ENCODE measurements at places on chromosomes 1 and 21.

- DNase-seq = no peak
Measured at GRCh38 chr1:25973610-25974321, 24.1 kb downstream of the PAFAH2 start.

DNA sequence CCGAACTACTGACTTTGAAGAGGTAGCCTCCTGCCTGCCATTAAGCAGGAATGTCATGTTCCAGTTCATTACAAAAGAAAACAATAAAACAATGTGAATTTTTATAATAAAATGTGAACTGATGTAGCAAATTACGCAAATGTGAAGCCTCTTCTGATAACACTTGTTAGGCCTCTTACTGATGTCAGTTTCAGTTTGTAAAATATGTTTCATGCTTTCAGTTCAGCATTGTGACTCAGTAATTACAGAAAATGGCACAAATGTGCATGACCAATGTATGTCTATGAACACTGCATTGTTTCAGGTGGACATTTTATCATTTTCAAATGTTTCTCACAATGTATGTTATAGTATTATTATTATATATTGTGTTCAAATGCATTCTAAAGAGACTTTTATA is 159.8 kb upstream of the SGIP1 start:
- DNase-seq = no peak

DNA sequence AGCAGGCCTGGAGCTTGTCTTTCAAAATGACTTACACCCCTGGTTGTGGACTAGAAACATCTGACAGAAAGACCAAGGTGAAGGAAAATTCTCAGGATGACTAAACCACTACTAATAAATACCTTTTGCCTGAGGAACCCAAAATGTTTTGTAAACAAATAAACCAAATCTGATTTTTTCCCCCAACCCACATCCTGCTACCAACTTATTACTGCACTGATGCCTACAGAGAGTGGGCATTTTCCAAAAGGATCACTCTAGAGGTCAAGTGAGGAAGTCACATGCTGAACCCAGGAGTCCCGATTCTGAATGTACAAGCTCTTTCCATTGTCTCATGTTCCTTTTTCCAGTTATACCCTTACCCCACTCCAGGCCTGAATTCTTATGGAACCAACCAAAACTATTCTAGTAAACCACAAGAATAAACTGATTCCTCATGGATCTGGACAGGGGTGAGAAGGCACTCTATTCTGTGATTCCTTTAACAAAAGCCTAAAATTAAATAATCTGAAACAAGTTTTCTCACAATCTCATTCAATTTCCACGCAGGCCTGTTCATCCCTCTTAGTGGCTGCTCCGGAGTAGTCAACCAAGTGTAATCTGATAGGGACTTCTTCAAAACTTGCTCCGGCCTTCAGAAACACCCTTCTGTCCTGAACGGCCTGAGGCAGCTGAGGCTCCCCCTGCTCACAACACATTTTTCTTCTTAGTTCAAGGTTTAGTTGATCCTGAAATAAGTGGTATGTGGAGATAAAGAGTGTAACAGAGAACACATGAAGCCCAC is 1.4 kb downstream of the PI4KB start:
- DNase-seq = no peak

- no peak for DNase-seq
Measured at GRCh38 chr1:169466259-169467230, 19.2 kb downstream of the SLC19A2 start.

GRCh38 chr1:171844381-171844780 is 3.1 kb downstream of the DNM3 start:
- DNase-seq = no peak
